ENCODE measurements at places on chromosomes 3 and 15.

GRCh38 chr3:171556148-171556547, 95.9 kb upstream of the TNIK start:
- no peak overlapping the region for H3K27ac ChIP-seq
- no peak overlapping the region for H3K4me3 ChIP-seq
- no peak for DNase-seq
- H3K27me3 ChIP-seq, result no peaks in the 10 kb centered on the region
- H3K4me1 ChIP-seq, result no peaks in the 10 kb centered on the region

GRCh38 chr3:167078070-167078622, 302.0 kb downstream of the ZBBX start:
- H3K27me3 ChIP-seq, result no peaks in the 10 kb centered on the region
- no peak overlapping the region for H3K27ac ChIP-seq
- H3K4me3 ChIP-seq, result no peak overlapping the region
- H3K4me1 ChIP-seq, result no peaks in the 10 kb centered on the region
- no peak for DNase-seq

GRCh38 chr3:152826476-152826875, 8.5 kb upstream of the P2RY1 start:
- H3K4me1 ChIP-seq, result peaks cover 25% of the 10 kb centered on the region
- H3K36me3 ChIP-seq, result no peaks in the 10 kb centered on the region
- H3K4me3 ChIP-seq, result no peak overlapping the region
- no peak for DNase-seq
- H3K27ac ChIP-seq, result no peak overlapping the region

DNA sequence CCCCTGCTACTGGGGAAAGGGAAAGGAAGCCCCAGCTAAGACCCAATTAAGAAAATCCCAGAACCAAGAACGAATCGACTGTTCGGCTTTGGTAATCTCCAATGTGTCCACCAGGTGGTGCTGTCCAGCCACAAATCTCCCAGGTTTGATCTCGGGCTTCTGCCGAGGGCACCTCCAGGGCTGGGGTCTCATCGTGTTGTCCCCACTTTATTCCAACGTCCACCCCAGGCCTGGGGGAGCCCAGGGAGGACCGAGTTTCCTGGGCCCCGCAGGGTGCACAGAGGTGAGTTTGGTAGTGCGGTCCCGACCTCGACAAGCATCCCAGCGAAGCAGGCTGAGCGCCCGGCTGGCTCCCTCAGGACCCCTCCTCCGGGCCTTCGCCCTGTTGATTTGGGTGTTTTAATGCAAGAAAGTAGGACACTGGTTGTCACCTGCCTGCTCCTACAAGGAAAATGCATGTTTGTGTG, 185.1 kb downstream of the GOLGA6L6 start:
- H3K27ac ChIP-seq, result no peak overlapping the region
- no peak overlapping the region for H3K4me3 ChIP-seq
- H3K4me1 ChIP-seq, result peaks cover 3% of the 10 kb centered on the region
- no peaks in the 10 kb centered on the region for H3K36me3 ChIP-seq

- H3K27me3 ChIP-seq, result no peaks in the 10 kb centered on the region
- peaks cover 16% of the 10 kb centered on the region for H3K4me1 ChIP-seq
- H3K4me3 ChIP-seq, result no peak overlapping the region
- H3K36me3 ChIP-seq, result no peaks in the 10 kb centered on the region
- no peak for DNase-seq
- no peak overlapping the region for H3K27ac ChIP-seq
These were observed 33.6 kb downstream of the SSUH2 start for GRCh38 chr3:8610951-8611350.

- no peaks in the 10 kb centered on the region for H3K36me3 ChIP-seq
- no peak overlapping the region for H3K27ac ChIP-seq
- no peaks in the 10 kb centered on the region for H3K4me1 ChIP-seq
- no peak for DNase-seq
These were observed 313.6 kb upstream of the TLE3 start for GRCh38 chr15:70411143-70411863.

DNA sequence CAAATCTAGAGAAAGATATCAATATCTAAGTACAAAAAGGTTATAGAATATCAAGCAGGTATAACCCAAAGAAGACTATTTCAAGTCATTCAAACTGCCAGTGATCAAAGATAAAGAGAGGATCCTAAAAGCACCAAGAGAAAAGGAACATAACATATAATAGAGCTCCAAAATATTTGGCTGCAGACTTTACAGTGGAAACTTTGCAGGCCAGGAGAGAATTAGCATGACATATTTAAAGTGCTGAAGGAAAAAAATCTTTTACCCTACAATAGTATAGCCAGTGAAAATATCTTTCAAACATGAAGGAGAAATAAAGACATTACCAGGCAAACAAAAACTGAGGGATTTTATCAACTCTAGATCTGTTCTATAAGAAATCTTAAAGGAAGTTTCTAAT, 254.3 kb upstream of the ARHGEF26 start:
- no peak for DNase-seq
- no peaks in the 10 kb centered on the region for H3K27me3 ChIP-seq
- no peak overlapping the region for H3K27ac ChIP-seq
- no peaks in the 10 kb centered on the region for H3K36me3 ChIP-seq
- no peak overlapping the region for H3K4me3 ChIP-seq

GRCh38 chr3:196640297-196641018, 964 bp downstream of the NRROS start:
- H3K4me1 ChIP-seq, result peaks cover 42% of the 10 kb centered on the region
- H3K27me3 ChIP-seq, result no peaks in the 10 kb centered on the region
- DNase-seq, result no peak
- no peaks in the 10 kb centered on the region for H3K36me3 ChIP-seq

DNA sequence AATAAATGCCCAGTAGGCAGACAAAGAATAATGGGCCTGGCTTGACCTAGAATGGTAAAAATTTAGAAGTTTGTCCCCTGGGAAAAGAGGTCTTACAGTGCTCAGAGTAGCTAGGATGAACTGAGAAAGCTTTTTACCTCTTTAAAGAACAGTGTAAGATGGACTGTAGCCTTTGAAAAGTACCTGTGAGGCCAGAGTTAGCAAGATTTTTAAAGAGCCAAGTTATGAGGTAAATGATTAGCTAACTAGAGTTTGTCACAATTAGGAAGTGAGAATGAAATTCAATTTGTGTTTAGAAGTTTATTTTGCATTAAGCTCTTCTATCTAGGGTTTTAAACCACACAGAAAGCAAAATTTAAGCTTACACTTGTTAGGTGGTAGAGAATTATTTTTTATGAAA, 480.9 kb downstream of the ZIC1 start:
- H3K36me3 ChIP-seq, result no peaks in the 10 kb centered on the region
- no peaks in the 10 kb centered on the region for H3K27me3 ChIP-seq
- DNase-seq, result no peak
- no peak overlapping the region for H3K4me3 ChIP-seq

DNA sequence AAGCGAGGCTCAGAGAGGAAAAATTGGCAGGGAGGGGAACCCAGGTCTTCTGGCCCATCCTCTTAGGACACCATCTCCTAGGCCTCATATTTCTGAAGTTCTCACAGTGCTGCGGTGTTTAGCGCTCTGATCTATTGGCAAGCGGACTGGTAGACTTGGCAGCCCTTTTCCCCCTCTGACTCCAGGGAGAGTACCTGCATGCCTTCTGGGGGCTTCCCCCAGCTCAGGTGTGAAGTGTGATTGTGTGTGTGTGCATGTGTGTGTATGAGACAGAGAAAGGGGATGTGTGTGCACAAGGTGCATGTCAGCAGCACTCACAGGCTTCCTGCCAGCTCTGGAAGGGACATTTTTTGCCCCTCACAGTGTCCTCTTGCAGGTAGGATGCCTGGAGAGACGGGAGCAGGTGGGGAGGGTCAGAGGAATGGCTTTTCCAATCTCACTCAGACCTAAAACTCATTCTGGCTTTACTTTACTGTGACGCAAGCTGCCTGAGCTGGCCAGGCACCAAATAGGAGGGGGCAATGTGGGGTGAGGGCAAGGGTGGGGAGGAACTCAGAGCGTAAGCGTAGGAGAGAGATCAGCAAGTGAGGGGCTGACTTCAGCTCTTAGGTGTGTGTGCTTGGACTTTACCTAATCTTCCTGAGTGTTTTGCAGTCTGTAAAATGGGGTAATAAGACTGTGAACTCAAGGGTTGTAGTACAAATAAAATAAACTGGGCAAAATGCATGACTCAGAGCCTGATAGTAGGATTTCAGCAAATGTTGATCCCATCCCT, 4.0 kb upstream of the IL17RE start:
- peak overlapping the region; percentile 68 for H3K27ac ChIP-seq
- peaks cover 43% of the 10 kb centered on the region for H3K4me1 ChIP-seq
- no peak for DNase-seq
- H3K36me3 ChIP-seq, result peaks cover 10% of the 10 kb centered on the region
- no peaks in the 10 kb centered on the region for H3K27me3 ChIP-seq

DNA sequence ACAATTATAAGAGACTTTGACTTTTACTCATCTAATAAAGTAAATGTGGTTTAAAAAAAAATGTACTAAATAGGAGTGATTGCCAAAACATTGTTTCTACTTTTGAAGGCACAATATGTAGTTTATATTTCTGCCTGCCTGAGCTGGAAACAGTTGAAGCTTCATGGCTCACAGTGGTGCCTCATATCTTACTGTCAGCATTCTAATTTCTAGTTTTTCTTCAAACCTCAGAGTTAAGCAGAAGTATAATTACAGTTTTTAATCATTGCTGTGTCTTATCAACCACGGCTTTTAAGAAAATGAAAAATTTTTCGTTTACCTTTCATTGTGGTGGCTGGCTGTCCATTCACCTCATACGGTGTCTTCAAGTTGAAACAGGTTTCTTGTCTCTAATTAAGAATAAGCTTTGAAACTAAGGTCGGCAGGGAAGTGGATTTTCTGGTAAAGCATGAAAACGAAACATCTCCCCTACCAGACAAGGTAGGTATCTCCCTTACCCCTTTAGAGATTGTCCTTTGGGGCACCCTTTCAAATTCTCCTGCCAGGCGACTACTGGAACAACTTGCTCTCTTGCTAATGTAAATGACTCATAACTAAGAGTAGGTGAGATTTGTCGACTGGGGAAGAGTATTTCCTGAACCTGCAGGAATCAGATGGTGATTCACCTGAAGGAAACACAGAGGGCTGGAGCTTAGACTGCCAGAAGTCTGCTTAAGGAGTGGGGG, at the start of gene GPR87:
TSS of gene GPR87 (minus strand) at position 554 of the 725 bp plus-strand sequence. CDS start 16,720 bp downstream, outside the sequence.
- H3K4me1 ChIP-seq, result peaks cover 4% of the 10 kb centered on the region
- no peak within 1 kb of the TSS for H3K4me3 ChIP-seq
- no peak for DNase-seq

DNA sequence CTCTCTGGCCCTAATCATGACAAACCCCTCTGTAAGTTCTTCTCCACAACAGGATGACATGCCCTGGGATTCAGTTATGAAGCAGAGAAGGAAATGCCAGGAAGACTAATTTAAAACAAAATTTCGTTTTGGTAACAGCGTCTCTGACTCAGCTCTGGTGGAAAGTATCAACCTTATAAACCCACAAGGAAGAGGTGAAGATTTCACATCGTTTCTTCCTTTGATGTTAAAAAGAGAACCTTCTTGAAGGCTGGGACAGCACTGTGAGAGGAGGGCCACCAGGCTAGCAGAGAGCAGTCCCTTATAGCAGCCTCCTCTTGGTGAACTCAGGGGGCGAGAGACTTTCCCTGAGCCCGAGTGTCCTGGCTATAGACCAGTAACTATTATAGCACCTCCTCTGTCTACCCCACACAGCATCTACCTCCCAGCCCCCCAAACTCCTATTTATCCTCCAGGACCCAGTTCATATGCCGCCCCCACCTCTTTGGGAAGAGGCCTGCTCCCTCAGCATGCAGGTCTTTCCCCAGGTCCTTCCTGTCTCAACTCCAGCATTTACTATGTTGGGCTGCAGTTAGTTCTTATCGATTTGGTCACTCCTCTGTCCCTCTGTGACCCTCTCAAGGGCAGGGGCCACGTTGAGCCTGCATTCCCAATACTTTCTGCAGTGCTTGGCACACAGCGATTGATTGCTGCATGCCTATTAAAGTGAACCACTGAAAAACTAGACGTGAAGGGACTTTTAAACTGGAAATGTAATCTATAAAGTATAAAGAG, 321.5 kb upstream of the ICE2 start:
- no peak overlapping the region for H3K4me3 ChIP-seq
- H3K27me3 ChIP-seq, result no peaks in the 10 kb centered on the region

DNA sequence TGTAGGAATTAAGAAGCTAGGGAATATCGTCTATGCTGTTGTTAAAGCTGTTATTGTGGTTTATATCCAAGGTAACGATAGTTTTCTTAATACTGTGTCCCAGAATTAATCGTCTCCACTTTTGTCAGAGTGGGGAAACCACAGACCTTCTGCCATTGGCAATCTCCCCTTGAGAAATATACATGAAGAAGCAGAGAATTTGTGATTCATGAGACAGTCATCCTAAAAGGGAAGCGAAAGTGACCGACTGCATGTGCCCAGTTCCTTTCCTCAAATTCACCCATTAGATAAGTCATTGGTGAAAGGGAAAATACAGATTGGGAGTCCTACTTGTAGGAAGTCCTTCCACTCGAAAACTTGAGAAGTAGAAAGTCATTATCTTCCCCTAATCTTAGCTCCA, 26.6 kb downstream of the DIPK2A start:
- DNase-seq, result no peak
- no peak overlapping the region for H3K4me3 ChIP-seq
- H3K27ac ChIP-seq, result no peak overlapping the region
- H3K4me1 ChIP-seq, result no peaks in the 10 kb centered on the region
- no peaks in the 10 kb centered on the region for H3K27me3 ChIP-seq

GRCh38 chr3:194871143-194871863, 185.6 kb downstream of the FAM43A start:
- H3K4me3 ChIP-seq, result no peak overlapping the region
- no peaks in the 10 kb centered on the region for H3K27me3 ChIP-seq
- H3K27ac ChIP-seq, result peak overlapping the region; percentile 51
- peak; percentile 61 for DNase-seq
- H3K4me1 ChIP-seq, result peaks cover 33% of the 10 kb centered on the region

GRCh38 chr15:26382444-26383072, 390.3 kb downstream of the GABRB3 start:
- no peaks in the 10 kb centered on the region for H3K36me3 ChIP-seq
- no peak overlapping the region for H3K4me3 ChIP-seq
- no peaks in the 10 kb centered on the region for H3K27me3 ChIP-seq
- DNase-seq, result no peak
- H3K4me1 ChIP-seq, result no peaks in the 10 kb centered on the region
- no peak overlapping the region for H3K27ac ChIP-seq

DNA sequence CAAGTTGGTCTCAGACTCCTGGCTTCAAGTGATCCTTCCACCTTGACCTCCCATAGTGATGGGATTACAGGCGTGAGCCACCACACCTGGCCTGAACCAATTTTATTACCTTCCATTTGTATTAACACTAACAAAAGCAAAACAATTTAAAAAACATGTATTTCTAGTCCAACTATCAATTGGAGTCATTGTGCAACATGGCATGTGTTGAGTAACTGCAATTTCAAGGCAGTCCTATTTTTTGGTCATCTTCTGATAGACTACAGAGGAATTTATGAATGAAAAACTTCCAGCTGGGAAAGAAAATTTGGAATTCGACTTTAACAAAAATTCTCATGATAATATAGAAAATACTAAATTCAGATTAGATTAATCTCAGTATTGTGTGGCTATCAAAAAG, 16.8 kb downstream of the SPTSSB start:
- no peaks in the 10 kb centered on the region for H3K36me3 ChIP-seq
- H3K27me3 ChIP-seq, result peaks cover 14% of the 10 kb centered on the region
- H3K4me3 ChIP-seq, result no peak overlapping the region
- DNase-seq, result no peak
- H3K27ac ChIP-seq, result no peak overlapping the region

GRCh38 chr3:164577667-164578210, 500.6 kb downstream of the SI start:
- H3K27ac ChIP-seq, result no peak overlapping the region
- H3K27me3 ChIP-seq, result no peaks in the 10 kb centered on the region
- no peak overlapping the region for H3K4me3 ChIP-seq
- no peaks in the 10 kb centered on the region for H3K36me3 ChIP-seq
- H3K4me1 ChIP-seq, result no peaks in the 10 kb centered on the region

- H3K27ac ChIP-seq, result peak overlapping the region; percentile 83
- H3K36me3 ChIP-seq, result no peaks in the 10 kb centered on the region
- H3K4me3 ChIP-seq, result peak overlapping the region; percentile 39
- H3K4me1 ChIP-seq, result peaks cover 66% of the 10 kb centered on the region
- DNase-seq, result peak; percentile 71
- no peaks in the 10 kb centered on the region for H3K27me3 ChIP-seq
These were observed 123.3 kb downstream of the XXYLT1 start for GRCh38 chr3:195147649-195148080.

Measured in lower lobe of right lung (tissue), 2 donors.